ENCODE measurements at places on chromosomes 7 and 10.

GRCh38 chr10:131212763-131213325 is 98.7 kb downstream of the TCERG1L start:
- no peak for DNase-seq

DNA sequence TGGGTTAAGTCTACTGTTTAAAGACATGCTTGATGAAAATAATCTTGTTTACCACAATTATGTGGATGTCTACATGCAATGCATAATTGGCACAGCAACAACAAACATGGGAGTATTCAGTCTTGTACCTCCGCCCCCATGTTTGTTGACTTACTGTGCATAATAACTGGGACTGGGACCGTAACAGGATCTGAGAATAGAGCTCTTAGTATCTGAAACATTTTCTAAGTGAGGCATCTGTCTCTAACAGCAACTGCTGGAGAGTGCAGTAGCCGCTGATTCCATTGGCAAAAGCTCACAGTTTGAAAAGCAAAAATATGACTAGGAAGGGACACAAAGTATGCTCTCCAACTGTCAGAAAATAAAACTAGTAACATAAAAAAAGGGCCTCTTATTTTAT is 61.6 kb downstream of the ENO4 start:
- DNase-seq = no peak

GRCh38 chr7:107811934-107812333 is 8.9 kb upstream of the SLC26A3 start:
- no peak for DNase-seq

DNA sequence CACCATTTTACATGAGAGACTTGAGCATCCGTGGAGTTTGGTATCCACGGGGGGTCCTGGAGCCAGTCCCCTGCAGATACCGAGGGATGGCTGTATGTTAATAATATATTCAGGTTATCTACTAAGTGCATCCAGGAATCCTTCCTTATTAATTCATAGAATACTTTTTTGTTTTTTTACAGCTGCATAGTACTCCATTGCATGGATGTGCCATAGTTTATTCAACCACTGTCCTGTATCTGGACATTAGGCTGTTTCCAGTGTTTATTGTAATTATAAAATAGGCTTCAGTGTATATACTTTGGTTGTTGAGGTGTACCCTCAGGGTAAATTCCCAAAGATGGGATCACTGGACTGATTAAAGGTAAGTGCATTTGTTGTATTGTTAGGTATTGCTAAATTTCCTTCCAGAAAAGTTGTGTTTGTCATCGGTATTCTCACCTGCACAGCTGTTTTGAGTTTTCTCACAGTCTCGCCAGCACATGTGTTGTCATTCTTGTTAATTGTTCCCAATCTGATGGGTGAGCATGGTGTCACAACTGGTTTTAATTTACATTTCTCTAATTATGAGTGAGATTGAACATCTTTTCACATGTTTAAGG is 55.1 kb downstream of the INPP5F start:
- DNase-seq = no peak

DNA sequence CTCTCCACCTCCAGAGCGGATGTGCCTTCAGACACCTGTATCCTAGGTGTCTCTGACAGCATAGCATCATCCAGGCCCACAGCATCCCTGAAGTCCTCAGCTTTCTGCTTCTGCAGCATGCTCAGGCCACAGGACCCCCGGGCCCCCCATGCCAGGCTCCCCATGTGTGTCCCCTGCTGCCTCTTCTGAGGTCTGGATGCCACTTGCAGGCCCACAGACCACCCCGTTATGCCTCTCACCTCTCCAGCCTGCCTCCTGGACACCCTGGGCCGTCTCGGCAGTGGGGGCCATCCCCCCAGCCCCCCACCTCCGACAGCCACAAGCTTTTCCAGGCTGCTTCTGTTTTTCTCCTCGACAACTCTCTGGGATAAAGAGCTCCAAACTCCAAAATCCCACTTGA is 84.4 kb downstream of the WNT2 start:
- no peak for DNase-seq
